ENCODE measurements at places on chromosomes 2 and 18. TPM values are rescaled to one million over a fixed set of nuclear protein-coding genes. Genes with fewer than 3 reads are reported as not detected.

GRCh38 chr18:43271593-43272432 lies 5.5 kb downstream of the SYT4 start:
- peak; percentile 46 for DNase-seq

DNA sequence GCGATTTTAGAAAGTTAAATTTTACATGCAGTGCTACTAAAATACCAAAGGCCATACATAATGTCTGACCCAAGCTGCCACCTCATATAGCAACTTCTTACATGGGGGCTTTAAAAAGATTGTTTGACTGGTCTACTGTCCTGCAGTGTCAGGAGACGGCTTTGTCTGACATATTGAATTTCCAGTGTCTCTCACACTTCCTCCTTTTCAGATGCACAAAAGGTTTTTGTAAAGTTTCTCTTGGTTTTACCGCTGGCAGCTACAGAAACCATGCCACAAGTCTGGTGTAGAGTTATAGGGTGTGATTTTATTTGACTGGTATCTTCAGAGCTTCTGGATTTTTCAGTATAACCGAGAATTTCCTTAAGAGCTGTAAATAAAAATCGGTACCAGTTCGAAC lies 1.1 kb upstream of the ASAP2 start:
- no peak for DNase-seq

- no peak for DNase-seq
These were observed 486.0 kb downstream of the ERBB4 start for GRCh38 chr2:212052412-212053159.

DNA sequence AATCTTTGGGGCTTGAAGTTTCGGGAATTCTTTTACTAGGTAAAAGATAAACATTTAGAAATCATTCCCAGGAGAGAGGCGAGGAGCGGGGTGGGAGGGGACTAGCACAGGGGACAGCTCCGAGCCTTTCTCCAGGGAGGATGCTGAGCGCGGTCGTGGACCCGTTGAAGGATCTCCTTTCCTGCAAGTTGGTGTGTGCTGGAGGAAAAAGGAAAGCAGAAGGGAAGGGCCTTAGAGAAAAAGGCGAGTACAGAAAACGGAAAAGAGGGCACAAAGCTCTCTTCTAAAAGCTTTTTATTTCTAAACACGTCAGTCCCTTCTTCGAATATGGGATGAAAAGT lies 640 bp downstream of the SLC39A6 start:
- DNase-seq, result no peak

DNA sequence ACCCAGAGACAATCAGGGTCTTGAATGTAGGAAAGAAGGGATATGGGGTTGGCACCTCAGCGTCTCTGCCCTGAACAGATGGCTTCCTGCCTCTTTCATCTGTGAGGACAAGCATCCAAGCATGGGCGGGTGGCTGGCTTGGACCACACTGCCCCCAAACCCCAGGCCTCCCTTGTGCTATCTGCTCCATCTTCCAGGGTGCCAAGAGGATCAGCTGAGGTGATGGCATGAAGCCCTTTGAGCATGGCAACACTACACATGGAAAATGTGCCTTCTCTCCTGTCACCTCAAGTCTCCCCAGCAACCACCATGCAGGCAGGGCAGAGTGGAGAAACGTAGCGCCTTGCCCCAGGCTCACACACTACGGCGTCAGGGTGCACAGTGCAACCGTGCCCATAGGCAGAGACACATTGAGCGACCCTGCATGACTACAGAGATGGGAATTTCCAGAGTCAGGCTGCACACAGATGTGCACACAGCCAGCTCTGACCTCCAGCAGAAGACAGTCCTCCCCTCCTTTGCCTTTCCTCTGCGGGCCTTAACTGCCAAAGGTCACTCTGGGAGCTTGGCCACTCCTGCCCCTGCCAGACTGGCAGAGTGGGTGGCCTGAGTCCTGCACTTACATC lies 1.5 kb downstream of the KCNIP3 start:
- no peak for DNase-seq

- DNase-seq, result no peak
These were observed 289.0 kb downstream of the C1D start for GRCh38 chr2:67773851-67774250.

GRCh38 chr2:197446844-197447243 lies 6.5 kb upstream of the COQ10B start:
- no peak for DNase-seq

The LOXHD1 gene
- polyA plus RNA-seq, result 0.27 TPM

The PARD6G gene
- 4.9 TPM for polyA plus RNA-seq

The MOGAT1 gene
- 0.07 TPM for polyA plus RNA-seq

The BMP10 gene
- not detected for polyA plus RNA-seq

The CABLES1 gene
- 7.8 TPM for polyA plus RNA-seq
